ENCODE measurements at places on chromosomes 11 and 22. TPM values are rescaled to one million over a fixed set of nuclear protein-coding genes. Genes with fewer than 3 reads are reported as not detected.

Gene GLYAT
- total RNA-seq = not detected

Gene KRTAP5-9
- total RNA-seq = not detected

Gene LYVE1
- total RNA-seq = not detected

Gene CNTF
- total RNA-seq = 2.9 TPM

Gene IFITM2
- total RNA-seq = 203 TPM

Gene FOLH1
- total RNA-seq = not detected

Gene FAM76B
- total RNA-seq = 58.0 TPM

GRCh38 chr22:42050641-42051180 lies 19.9 kb downstream of the NAGA start:
- no peaks in the 10 kb centered on the region for H3K4me1 ChIP-seq
- no peak for DNase-seq
- no peak overlapping the region for H3K4me3 ChIP-seq
- H3K27me3 ChIP-seq = no peaks in the 10 kb centered on the region
- H3K36me3 ChIP-seq = no peaks in the 10 kb centered on the region

DNA sequence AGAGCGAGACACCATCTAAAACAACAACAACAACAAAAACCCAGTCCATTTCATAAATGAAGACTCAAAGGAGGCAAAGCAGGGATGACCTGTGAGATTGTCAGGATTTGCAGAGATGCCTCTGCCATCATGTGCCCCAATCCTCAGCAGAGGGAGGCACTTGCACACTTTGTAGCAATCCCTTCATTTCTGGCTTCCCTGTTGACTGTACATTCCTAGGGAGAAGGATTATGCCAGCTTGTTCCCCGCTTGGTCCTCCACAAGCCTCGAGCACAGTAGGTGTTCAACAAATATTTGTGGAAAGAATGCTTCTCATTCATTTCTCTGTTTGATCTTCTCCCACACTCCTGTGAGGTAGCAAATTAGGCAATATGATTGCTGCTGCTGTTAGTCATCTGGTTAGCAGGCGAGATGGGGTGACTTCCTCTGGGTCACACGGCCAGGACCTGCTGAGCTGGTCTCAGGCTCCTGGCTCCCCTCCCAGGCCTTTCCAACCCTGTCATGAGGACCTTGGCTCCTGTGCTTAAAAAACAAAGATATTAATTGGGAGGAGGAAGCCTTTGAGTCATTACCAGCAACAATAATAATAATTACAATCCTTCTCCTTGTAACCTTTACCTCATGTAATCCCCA lies 34.1 kb downstream of the LIF start:
- no peak overlapping the region for H3K4me3 ChIP-seq
- H3K4me1 ChIP-seq = peaks cover 3% of the 10 kb centered on the region
- H3K27me3 ChIP-seq = no peaks in the 10 kb centered on the region
- H3K36me3 ChIP-seq = no peaks in the 10 kb centered on the region
- H3K27ac ChIP-seq = no peak overlapping the region
- DNase-seq = no peak

- no peak overlapping the region for H3K4me3 ChIP-seq
- no peaks in the 10 kb centered on the region for H3K4me1 ChIP-seq
- no peaks in the 10 kb centered on the region for H3K36me3 ChIP-seq
- H3K27me3 ChIP-seq = no peaks in the 10 kb centered on the region
- no peak for DNase-seq
- H3K27ac ChIP-seq = no peak overlapping the region
Measured at GRCh38 chr11:11717064-11717725, 95.4 kb upstream of the GALNT18 start.

- H3K4me3 ChIP-seq = no peak overlapping the region
- no peaks in the 10 kb centered on the region for H3K27me3 ChIP-seq
- peaks cover 66% of the 10 kb centered on the region for H3K4me1 ChIP-seq
- peaks cover 23% of the 10 kb centered on the region for H3K36me3 ChIP-seq
- no peak overlapping the region for H3K27ac ChIP-seq
Measured at GRCh38 chr11:36395978-36396736, 100.1 kb downstream of the PRR5L start.

GRCh38 chr11:108754901-108755625 lies 90.2 kb downstream of the DDX10 start:
- H3K27ac ChIP-seq = no peak overlapping the region
- no peaks in the 10 kb centered on the region for H3K4me1 ChIP-seq
- H3K4me3 ChIP-seq = no peak overlapping the region

DNA sequence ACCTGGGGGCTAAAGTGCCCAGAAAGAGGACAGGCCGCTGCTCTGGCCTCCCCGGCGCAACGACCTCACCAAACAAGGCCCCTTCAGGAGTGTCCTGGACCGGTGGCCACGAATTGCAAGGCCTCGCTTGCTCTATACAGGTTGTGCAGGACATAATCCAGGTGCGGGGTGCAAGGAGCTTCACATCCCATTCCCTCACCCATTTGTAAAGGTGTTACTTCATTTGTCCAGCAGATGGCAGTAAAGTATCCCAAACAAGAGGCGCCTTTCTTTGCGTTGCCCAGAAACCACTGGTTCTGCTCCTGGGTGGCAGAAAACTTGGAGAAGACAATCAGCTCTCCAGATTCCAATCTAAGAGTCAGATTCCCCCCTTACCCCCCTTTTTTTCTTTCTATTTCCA lies 35.9 kb upstream of the PRDM11 start:
- no peak overlapping the region for H3K4me3 ChIP-seq
- H3K36me3 ChIP-seq = no peaks in the 10 kb centered on the region
- no peaks in the 10 kb centered on the region for H3K4me1 ChIP-seq

GRCh38 chr11:119092880-119093842 lies 8.5 kb downstream of the HMBS start:
- H3K4me1 ChIP-seq = peaks cover 27% of the 10 kb centered on the region
- H3K27ac ChIP-seq = peak overlapping the region; percentile 81
- H3K4me3 ChIP-seq = peak overlapping the region; percentile 18
- H3K36me3 ChIP-seq = peaks cover 16% of the 10 kb centered on the region
- DNase-seq = no peak

DNA sequence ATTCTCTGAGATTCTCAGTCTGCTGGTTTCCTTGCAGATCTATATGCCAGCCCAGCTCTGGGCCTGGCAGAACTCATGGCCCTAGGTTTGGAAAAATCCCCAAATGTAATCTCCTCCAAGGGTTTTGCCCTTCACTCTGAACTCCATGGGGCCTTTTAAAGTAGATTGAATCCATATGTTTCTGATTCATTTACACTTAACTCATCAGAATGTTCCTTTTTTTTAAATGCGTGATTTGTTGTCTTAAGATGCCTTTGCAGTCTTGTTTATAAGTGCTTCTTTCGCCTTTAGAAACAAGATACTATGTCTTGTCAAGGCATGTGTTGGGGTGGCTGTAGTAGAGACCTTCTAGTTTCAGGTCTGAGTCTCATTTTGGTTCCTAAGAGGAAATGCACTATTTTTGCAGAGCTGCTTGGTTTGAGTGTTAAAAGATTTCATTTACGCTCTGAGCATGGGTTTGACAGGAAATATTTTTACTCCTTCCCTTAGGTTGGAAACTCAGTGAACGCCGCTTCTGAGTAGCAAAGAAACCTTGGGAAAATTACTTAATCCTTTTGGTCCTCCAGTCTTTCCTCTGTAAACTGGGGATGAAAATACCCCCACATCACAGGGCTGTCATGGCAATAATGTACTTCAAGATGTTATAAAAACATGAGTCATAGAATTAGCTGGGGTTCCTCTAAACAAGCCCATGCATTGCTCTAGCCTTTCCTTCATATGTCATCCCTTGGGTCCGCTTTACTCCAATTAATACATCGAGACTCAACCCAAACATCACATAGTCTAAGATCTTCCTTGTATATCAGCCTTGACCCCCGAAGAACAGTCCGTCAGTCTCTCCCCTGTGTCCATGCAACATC lies 83.5 kb downstream of the SNX19 start:
- H3K4me1 ChIP-seq = no peaks in the 10 kb centered on the region
- no peak for DNase-seq
- H3K27ac ChIP-seq = no peak overlapping the region
- H3K27me3 ChIP-seq = no peaks in the 10 kb centered on the region

DNA sequence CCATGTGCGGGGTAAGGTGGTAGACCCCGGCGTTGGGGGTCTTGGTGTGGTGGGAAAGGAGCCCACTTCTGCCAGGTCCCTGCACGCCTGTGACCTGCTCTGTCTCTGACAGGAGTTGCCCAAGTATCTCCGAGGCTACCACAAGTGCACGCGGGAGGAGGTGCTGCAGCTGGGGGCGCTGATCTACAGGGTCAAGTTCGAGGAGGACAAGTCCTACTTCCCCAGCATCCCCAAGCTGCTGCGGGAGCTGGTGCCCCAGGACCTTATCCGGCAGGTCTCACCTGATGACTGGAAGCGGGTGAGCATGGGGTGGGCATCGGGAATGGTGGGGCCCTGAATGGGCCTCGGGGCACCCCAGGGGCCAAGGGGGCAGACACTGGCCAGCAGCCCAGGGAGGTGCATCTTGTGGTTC lies 83.0 kb downstream of the MYO7A start:
- DNase-seq = no peak
- no peaks in the 10 kb centered on the region for H3K27me3 ChIP-seq
- no peaks in the 10 kb centered on the region for H3K4me1 ChIP-seq
- no peak overlapping the region for H3K4me3 ChIP-seq

GRCh38 chr11:62553839-62554361 lies 7.3 kb upstream of the AHNAK start:
- no peaks in the 10 kb centered on the region for H3K27me3 ChIP-seq
- H3K4me3 ChIP-seq = peak overlapping the region; percentile 34
- no peak for DNase-seq

GRCh38 chr11:40384991-40385390 lies 1074.5 kb downstream of the LRRC4C start:
- no peaks in the 10 kb centered on the region for H3K27me3 ChIP-seq
- no peaks in the 10 kb centered on the region for H3K4me1 ChIP-seq
- H3K27ac ChIP-seq = no peak overlapping the region
- H3K4me3 ChIP-seq = no peak overlapping the region
- no peak for DNase-seq
